Mesenteric fat pad (tissue), 1 donor: ENCODE measurements at places on chromosomes 2 and 18.

- DNase-seq: no peak
Measured at GRCh38 chr2:49189512-49190225, 35.4 kb upstream of the FSHR start.

GRCh38 chr2:199273042-199273511, 184.7 kb downstream of the SATB2 start:
- DNase-seq: no peak

DNA sequence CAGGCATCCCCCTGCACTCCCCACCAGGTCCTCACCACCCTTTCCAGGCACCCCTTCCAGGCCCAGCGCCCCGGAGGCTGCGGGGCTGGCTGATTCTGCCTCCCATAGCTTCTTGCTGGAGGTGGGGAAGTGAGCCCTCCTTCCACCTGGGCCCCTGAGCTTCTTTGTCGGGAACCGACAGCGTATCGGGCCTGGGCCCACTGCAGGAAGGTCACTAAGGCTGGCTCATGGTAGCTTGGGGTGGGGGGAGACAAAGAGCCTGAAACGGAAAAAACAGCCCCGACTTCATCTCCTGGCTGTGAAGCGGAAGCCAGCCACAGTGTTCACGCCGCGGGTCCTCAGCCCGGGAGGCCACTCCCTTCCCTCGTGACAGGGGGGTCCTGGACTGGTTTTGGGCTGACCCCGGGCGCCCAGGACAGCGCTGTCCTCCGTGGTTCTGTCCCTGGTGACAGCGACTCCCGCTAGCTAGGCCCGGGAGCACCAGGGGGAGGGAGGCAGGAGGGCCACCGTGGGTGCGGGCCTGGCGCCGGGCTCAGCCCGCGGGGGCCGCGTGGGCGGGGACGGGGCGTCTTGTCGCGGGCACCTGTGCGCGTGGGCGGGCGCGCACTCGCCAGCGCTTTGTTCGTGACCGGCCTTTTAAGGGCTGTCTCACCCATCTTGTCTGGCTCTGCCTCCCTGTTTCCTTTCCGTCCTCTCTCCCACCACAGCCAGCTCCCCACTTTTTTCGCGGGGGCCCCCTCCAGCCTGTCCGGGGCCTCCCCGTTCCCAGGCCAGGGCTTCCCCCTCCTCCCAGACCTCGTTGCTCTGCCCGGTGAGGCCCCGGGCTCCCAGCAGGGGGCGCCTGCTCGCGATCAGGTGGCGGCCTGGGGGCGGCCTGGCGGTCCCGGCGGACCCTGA, 64.9 kb downstream of the DNMT3A start:
- no peak for DNase-seq

GRCh38 chr18:59871711-59872362, 28.0 kb upstream of the PMAIP1 start:
- DNase-seq: no peak

DNA sequence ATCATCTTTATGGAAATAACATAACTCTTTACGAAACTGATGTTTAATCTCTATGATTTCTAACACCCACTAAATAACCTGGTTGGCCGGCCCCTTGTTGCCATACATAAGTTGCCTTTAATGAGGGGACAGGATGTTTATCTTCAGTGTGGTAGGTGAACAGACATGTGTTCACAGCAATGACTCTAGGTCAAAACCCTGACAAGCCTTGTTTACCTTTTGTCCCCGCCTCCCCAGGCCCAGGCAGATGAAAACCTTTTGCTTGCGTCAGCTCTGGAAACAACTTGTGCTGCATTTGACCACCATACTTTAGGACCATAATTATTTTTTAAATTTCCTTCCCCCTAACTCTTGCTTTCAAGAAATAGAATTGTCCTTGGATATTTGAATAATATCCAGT, 2.9 kb upstream of the DSG4 start:
- DNase-seq: no peak

- no peak for DNase-seq
Measured at GRCh38 chr2:152493945-152494528, 159.1 kb downstream of the FMNL2 start.

DNA sequence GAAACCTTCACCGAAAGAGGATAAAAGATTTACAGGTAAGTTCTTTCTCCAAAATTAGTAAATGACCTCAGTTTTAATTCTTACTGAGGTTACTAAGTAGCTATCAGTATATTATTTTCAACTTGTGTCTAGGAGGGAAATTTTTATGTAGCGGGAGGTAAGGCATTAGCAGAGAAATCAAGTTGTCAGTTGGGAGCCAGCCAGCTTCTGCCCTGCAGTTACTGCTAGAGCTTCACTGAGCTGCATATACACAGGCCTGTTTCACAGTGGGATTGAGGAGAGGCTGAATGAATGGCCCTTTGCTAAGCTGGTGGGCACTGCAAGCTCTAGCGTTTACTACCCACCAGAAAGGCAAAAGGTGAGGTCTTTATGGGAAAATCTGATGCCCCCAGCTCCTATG, 105.7 kb downstream of the ACAA2 start:
- no peak for DNase-seq

DNA sequence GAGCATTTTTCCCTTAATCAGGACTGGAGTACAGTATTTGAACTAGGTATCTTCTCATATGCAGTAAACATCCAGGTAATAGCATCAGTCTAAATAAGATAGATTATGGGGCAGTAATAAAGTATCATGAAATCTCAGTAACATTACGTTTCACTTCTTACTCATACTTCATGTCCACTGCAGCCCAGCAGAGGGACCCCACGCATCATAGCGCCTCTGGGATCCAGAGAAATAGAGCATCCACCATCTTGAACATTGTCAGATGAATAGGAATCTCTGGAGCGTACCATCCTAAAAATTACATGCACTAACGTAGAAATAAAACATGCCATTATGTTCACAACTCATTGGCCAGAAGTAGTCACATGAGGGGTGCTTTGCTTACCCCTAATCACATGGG, 499.0 kb downstream of the CPS1 start:
- no peak for DNase-seq

DNA sequence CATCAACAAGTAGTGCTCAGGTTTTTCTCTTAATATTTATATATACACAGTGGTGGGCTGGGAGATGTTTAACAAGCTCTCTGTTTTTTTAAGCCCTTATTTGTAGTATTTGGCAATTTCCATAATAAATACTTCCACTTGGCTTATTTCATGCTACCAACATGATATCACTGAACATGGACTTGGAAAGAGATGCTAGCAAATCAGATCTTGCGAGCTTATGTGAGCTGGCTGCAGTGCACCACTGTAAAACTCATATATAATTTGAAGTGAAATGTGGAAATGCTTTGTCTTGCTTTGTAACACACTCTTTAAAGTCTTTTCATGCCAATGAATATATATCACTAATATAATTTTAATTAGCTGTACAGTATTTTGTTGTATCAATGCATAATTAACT, 155.7 kb downstream of the ALK start:
- no peak for DNase-seq

DNA sequence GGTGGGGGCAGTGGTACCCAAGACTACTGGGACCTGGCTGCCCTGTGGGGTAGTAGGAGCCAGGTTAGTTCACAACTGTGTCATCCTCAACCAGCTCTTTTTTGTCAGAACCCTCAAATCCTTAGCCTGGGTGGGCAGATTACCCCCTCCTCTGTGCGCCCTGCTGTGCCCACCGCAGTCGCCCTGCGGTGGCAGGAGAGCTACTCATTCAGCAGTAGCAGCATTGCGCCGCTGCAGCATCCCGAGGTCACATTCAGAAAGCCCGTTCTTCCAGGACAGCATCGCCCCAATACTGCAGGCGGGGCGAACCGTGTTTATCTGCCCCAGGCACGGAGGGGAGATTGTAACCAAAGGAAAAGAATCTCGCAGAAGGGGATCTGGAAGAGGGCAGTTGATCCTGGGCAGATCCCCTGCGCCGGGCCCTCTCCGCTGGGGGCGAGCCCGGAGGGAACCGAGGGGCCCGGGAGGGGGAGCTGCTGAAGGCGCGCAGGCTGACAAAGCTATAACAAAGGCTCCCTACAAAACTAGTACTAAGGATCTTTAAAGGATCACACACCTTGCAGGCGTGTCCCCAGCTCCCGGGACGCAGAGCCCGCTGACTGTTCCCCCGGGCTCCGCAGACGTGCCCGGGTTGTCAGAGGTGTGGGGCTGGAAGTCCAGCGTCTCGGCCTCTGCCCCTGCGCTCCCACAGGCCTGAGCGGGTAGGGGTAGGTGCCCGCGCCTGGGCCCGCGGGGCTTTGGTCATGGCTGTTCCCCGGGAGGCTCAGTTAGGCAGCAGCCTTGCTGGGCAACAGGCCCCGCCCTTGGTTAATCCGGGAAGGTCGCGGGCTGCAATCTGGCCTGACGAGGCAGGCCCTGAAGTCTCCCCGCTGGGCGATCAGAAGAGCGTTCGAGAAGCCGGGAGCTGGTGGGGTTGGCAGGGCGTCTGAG, 13.2 kb downstream of the POU3F3 start:
- DNase-seq: no peak

GRCh38 chr18:70044632-70045031, 97.0 kb upstream of the CD226 start:
- no peak for DNase-seq

GRCh38 chr18:68707646-68708045, 7.3 kb downstream of the TMX3 start:
- no peak for DNase-seq

DNA sequence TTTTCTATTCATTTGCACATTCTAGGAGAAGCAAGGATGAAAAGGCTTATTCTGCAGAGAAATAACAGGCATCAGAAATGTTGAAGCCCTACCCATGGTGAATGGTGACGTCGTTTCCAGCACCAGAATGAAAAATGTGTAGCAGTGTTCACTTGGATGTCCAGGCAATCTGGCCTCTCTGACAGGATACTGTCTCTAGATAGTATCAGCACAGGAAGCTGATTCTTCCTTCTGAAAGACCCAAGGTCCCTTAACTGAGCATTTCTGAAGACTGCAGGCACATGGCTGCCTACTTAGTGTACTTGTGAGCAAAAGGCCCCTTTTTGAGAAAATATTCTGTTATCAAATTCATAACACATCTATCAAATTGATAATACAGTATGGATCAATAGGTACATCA, 234.1 kb downstream of the XIRP2 start:
- DNase-seq: no peak

GRCh38 chr2:234377761-234378391, 119.0 kb downstream of the ARL4C start:
- no peak for DNase-seq

DNA sequence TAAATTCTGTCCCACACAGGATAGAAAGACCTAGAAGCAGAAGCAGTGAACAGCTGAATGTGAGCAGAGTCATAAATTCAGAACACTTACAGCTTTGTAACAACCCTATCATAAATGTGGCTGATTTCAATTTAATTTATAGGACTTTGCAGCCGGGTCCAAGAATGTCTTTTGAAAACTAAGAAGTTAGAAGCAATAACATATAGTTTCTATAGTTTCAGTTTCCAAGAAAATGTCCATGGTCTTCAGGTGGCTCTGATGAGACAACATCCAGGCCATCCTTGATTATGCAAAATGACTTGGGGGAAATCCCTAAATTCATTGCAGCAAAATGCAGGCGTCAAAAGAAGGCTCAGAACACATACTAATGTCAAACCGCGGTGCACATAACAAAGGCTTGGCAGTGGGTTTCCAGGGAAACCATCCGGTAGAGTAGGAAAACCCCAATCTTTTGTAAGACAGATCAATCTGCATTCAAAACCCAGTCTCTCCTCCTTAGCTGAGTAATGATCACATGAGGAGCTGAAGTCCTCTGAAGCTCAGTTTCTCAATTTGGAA, 442.2 kb upstream of the ID2 start:
- DNase-seq: no peak
